Smooth muscle cell of the brain vasculature (primary cell): ENCODE measurements at places on chromosomes 6 and 20.

DNA sequence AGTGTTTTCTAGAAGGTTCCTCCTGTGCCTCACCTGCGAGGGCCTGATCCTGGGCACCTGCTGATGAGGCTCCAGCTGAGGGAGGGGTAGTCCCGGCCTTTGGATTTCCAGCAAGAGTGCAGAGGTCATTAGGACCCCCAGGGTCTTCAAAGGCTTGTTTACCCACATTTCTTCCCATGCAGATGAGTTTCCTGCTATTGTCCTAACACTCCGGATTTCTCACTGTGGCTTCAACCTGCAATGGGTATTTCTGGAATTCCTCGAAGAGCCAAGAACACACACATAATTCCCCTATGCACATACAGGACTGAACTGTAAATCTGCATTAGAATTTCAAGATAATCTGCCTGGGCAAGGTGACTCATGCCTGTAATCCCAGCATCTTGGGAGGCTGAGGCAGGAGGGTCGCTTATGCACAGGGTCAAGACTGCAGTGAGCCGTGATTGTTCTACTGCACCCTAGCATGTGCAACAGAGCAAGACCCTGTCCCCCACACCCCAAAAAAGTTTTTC, 53.9 kb downstream of the ADNP start:
- DNase-seq, result no peak

- no peak for DNase-seq
Measured at GRCh38 chr6:40915165-40915564, 123.9 kb downstream of the UNC5CL start.

DNA sequence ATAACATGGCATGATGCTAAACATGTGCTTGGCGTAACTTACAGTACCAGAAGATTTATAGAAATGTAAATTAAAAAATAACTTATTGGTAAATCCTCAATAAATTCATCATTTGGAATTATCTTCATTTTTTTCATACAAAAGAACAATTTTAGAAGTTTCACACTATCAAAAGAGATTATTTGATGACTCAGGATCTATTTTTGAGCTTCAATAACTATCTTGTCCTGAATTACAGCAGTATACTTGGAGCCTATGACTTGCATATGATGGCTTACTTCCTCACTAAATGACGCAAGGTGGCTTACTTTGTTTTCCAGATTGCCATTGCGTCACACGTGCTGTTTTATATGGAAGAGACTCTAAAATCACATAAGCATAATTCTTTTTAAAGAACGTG, 49.2 kb downstream of the KHDRBS2 start:
- DNase-seq, result no peak

DNA sequence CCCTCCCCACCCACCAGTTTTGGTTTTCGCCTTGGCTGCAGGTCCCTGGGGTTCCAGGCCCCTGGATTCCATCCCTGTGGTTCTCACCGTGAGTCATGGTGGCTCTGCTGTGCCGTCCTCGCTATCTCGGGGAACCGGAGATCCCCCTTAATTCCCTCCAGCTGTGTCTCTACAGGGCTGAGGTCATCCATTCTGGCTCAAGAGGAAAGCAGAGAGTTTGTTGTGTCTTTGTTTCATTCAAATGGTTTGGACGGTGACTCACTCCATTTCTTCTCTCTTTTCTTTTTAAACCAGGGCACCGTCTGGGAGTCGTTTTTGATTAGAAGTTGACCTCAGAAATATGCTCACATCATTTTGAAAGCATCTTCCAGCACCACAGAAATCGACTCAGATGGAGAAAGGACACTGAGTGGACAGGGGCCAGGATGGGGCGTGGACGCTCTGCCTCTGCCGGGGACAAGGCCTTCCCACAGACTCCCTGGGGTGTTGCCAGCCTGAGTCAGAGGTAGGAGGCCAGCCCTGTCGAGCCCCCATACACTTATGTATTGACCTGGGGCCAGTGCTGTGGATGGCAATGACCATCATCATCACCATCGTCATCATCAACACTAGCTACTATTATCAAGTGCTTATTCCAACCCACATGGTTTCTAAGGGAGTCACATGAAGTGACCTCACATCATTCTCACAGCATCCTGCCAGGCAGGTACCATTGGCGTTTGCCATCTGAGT, 176.2 kb downstream of the NFATC2 start:
- peak; percentile 94 for DNase-seq

DNA sequence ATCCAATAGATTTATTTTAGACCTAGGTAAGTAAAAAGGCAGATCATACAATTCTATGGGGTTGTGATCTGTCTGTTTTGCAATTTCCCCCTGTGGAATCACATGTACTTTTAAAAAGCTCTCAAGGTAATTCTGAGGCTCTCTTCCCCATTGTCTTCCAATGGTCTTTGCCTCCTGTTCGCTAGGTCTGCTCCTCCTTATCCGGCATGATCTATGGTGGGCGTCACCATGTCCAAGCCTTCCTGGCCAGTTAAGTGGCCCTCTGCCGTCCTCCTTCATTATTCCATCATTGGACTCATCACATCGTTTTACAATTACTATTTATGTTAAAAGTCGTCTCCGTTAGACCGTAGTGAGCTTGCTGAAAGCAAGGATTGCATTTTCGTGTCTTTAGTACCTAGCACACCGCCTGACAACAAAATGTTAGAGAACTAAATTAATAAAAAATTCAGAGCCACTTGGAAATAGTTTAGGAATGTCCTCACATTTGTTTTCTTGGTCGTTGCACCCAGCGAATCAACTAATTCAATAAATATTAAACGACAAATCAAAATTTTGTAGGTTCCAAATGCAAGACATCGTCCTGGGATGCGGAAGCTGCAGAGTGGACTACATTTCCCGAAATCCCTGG, 2.2 kb upstream of the STXBP5 start:
- DNase-seq, result no peak

- DNase-seq, result no peak
Measured at GRCh38 chr20:58633161-58634053, 17.7 kb upstream of the STX16 start.

GRCh38 chr6:88566746-88567534, 396.5 kb downstream of the RNGTT start:
- DNase-seq, result no peak

- DNase-seq, result no peak
Measured at GRCh38 chr20:18678549-18679419, 90.9 kb downstream of the DTD1 start.

DNA sequence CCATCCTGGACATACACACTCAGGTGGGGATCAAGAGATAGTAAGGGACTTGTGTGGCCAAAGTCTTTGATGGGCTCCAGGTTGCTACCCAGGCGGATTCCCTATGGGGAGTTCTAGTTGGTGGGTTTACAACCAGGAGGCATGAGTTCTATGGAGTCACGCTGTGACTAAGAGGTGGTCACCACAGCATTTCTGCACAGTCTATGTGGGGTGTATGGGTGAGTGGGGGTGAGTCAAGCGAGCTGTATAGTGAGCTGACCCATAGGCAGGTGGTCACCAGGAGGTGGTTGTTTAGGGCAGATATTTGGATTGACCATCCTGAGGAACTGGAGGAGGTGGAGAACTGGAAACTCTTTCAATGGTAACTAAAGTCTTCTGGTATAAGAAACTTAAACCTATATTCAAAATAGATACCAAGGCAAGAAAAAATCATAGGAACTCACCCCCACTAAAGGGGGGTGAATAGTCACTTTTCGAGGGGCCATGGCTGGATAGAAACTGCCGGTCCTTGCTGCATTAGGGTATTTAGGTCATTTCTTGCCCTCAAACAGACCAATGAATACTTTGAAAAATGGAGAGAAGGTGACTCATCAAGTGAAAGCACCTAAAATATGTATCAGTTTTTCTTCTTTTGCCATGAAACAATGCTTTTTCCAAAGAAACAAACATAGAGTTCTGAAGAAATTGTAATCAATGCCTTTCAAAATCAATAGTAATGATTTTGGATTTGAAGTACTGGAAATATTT, 84.3 kb upstream of the NRN1 start:
- DNase-seq, result no peak

DNA sequence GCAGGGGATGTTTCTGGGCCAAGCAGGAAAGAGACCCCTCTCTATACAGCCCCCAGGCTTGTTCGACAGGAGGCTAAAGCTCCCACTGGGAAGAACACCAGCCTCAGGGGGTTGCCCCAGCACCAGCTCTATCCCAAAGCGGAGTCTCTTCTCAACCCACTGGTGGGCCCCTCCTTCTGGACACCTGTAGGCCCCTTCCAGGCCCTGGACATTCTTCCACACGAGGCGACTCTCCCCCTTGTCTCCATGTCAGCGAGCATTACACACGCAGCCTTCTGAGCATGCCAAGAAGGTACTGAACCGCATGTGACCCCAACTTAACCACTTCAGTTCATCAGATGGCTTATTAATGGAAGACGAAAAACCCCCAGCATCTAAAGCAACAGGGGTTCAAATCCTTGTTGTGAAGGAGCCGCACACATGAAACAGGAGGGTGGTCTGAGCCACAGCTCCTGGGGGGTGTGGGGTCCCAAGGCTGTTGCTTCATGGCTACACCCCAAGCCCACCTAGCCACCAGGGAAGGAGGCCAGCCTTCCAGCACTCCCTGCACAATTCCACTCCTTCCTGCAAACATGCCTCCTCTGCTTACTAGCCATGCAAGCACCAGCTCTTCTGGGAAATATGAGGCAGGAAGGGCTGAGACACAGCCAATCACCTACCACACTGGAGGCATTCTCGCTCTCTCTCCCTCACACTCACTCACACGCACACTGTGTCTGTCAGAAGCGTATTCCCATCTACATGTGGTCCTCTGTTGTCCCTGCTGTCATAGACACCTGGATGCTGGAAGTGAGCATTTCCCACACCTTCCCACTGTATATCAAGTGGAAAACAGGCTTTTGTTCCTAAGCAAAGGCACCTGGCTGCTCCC, 104.5 kb downstream of the NOL4L start:
- no peak for DNase-seq

DNA sequence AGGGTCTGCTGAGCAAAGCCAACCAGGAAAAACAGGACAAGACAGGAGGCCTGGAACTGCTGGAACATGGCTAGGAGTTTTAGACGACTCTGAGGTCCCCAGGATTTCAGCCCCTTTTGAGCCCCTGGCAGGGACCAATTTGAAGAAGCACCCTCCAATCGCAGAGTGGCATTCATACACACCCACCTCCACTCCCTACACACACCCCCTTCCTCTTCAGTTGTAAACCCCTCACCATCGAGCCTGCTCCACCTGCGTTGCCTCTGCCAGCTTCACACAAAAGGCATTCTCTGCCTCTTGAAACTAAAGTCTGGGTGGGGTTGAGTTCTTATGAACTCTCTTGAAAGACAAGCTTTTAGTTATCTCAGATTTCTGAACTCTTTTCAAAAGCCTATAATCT, at the start of gene GPX6:
TSS of gene GPX6 (minus strand) at position 118 of the 400 bp plus-strand sequence. CDS start at position 68, 50 bp downstream.
- DNase-seq, result no peak

DNA sequence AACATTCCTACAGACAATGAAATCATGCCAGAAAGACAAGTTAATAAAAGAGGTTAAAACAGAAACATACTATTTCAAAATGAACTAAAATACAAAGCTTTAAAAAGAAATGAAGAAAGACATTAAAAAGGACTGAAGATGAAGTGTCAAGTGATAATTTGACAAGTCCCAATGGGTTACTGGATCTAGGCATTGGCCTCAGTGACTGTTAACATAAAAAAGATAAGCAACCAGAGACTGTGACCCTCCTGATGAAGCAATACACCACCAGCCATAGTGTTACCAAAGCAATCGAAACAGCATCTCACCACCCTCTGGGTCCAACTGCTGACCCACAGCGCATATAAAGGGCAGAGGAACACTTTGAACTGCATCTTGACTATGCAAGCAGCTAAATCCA, 130.3 kb downstream of the FIG4 start:
- DNase-seq, result no peak

DNA sequence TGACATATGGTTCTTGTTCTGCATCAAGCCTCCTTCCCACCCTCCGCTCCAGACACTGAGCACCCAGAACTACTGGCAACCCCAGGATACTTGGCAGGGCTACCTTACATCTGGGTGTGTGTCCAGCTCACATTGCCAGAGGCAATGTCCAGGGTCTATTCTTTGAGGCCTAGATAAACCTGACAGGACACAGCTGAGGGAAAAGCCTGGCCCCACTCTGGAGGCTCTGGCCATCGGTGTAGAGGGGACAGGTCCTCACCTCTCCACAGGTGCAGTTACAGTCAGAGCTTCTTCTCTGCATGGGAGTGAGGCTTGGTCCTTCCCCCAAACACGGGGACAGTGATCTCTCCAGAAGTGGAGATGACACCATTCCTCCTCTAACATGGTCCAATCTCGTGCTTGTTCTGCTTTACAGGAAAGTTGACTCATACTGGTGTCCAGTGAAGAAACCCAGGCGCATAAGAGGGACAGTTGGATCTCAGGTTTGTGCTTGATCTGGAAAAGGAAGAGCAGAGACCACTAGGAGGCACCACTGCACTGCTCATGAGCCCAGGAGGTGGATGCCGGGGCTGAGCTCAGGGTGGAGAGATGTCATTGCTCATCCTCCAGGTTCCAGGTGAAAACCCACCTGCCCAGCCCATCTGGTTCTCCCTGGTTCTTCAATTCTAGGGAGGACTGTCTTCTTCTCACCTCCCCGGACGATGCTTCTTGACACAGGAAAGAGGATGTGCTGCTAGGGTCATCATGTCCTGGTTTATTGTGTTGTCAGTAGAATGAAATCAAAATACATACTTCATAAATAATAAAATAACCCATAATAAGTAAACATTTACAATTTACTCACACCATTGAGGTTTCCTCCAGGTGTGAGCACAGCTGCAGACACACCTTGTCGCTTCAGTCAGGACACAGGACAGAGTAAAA, 14.7 kb downstream of the HLA-F start:
- peak; percentile 31 for DNase-seq

- no peak for DNase-seq
Measured at GRCh38 chr6:4348462-4349112, 213.2 kb upstream of the ECI2 start.

GRCh38 chr6:28953039-28953584, 29.3 kb upstream of the TRIM27 start:
- no peak for DNase-seq

- no peak for DNase-seq
Measured at GRCh38 chr6:82617648-82618047, 254.0 kb downstream of the TPBG start.

DNA sequence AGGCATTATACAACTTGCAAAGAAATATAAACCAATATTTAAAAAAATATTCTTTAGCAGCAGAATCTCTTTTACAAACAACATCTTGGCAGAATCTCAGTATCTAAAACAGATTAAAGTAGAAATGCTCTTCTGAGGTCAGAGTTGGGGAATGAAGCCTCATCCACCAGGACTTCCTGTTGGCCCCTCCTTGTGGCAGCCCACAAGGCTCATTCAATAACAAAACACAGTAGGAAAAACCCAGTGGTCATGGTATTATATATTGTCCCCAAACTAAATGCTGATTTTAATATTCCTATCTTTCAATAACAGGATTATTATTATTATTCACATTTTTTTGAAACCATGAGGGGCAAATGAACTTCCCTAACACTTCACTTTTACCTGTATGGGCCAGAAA, 368.6 kb downstream of the BTBD9 start:
- no peak for DNase-seq
